ENCODE measurements at places on chromosomes 2 and 18.

GRCh38 chr2:190497428-190497827 lies 37.1 kb downstream of the NEMP2 start:
- DNase-seq = no peak

DNA sequence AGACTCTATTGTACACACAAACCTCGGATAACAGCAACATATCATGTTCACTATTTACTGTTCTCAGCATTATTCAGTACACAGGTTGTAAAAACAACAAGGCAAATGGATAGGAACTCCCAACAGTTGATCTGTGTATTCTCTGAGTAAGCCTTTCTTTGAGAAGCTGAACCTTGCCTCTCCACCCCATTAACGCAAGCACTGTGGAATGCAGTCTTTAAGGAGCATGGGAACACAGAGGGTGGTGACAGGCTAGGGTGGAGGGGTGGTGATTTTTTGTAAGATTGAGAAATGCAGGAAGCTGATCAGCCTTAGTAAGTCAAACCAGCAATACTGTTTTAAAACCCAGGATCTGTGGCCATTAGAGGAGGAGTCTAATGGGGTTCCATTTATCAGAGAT lies 19.6 kb upstream of the SERPINB11 start:
- no peak for DNase-seq

- no peak for DNase-seq
Measured at GRCh38 chr2:155645791-155646190, 686.7 kb downstream of the NR4A2 start.

GRCh38 chr2:28269019-28269784 lies 123.5 kb upstream of the FOSL2 start:
- no peak for DNase-seq

- DNase-seq = no peak
Measured at GRCh38 chr2:46373238-46373637, 76.0 kb downstream of the EPAS1 start.

DNA sequence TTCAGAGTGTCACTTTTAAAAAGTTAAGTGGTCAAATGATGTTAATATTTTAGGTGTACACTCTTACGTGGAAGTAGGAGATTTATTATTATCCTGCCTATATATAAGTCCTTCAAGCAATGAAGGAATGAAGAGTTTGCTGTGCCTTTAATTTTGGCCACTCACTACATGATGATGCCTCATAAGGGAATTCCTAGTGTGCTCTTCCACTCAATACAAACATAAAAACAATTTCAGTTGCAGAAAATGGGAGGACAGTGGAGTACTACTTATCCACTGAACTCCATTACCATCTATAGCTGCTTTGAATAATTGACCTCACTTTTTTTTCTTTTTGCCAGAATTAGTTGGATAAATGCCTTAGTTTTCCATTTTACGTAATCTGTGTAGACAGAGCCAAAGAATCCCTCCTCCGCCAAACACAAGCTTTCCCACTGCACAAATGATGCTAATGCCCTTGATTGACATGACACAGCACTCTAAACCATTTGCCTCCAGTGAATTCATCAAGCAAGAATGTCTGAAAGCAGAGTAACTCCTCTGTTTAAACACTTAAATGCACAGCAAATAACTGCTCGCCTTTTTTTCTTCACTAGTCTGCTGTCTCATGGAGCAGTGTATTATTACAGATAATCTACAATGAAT lies 751.1 kb upstream of the FANCL start:
- no peak for DNase-seq

DNA sequence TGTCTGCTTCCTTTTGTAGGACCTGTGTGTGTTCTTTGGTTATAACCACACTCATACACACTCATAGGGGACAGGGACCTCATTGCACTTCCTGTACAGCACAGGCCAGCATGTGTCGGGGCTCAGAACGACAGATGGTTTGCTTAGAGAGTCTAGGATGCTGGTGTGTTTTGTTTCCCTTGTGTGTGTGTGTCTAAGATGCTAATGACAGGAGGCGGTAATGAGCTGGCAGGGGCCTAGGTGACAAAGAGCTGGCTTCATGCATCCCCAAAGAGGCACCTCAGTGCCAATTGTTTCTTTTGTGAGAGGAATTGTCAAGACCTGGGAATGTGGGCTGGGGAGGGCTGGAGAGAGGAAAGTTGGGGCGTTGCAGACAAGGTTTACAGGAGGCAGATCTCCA lies 66.6 kb downstream of the CELF4 start:
- DNase-seq = no peak
